ENCODE measurements at places on chromosomes 6 and 20. TPM values are rescaled to one million over a fixed set of nuclear protein-coding genes. Genes with fewer than 3 reads are reported as not detected.

CITED2 gene
- total RNA-seq: 132 TPM

GRCh38 chr20:1909097-1909496 is 13.9 kb downstream of the SIRPA start:
- DNase-seq: no peak

DNA sequence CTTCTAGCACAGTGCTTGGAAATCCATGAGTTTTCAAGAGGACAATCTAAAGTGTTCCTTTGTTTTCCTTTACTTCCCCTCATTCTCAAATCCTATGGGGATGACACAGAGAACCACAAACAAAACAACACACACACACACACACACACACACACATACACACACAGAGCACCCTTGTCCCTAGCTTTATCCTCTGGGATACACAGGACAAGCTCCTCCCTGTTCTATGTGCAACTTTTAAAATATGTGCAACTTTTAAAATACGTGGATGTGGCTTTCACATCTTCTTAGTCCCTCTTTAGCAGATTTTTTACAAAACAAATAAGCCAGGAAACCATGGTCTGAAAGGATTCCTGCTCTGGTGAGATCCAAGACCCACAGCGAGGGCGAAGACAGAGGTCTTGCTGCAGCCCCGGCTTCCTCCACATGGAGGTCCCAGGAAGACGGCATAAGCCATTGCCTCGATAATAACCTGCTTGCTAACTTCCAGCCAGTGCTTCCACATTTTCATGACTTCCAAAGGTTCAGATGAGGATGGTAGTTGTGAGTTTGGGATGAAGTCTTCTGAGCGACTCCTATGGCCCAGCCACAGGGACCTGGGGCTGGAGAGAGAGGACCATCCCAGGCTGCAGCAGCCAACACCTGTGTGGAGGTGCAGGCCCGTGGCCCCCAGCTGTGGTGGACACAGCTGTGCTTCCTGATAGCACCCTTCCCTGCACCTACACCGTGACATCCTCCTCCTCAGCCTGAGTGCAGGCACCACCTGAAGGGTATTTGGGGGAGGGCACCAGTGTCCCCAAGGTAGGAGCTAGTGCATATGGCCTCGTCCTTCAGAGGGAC is 62.8 kb upstream of the CD93 start:
- DNase-seq: peak; percentile 59

DNA sequence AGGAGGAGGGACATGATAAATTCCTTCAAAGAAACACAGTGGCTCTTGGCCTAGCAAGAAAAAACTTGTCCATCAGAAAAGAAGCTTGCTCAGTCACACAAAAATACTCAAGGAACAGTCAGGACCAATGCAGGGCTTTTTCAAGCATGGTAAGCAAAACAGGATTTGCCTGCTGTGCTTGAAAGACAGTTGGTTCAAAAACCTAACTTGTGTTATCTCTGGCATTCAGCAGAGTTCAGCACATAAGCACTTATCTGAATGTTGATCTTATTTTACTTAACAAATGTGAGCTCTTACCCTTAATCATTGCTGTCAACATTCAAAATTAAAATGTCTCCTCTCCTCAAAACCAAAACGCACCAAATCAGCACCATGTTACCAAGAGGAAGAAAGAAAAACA is 38.3 kb downstream of the ATG5 start:
- DNase-seq: no peak

DNA sequence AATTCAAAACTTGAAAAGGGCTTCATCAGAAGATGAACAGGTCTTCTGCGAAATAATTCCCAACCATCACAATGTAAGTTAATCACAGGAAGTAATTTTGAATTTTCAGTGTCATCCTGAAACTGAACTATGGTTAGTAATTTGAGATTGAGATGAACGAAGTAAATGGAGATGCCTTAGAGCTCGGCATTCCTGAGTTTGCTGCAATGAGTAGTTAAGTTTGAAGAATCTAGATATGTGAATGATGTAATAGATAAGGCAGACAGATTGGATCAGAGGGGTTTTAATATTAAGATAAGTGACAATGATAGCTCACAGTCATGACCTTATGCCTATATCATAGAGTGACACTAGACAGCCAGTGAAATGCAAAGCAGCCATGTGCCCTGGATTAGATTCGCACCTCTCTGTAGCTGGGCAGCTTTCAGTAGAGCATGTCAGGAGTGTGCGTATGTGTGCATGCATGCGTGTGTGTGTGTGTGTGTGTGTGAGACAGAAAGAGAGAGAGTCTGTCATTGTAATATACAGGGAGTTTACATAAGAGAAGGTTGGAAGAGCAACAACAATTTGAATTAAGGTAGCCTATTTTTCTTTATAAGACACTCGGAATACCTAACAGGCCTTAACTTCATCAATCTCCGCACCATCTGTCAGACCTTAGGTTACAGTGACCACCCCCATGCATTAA is 233.0 kb downstream of the GMPR start:
- no peak for DNase-seq

- DNase-seq: peak; percentile 58
Measured at GRCh38 chr20:32476684-32477593, 108.2 kb downstream of the NOL4L start.

GRCh38 chr6:12645941-12646340 is 70.6 kb upstream of the PHACTR1 start:
- no peak for DNase-seq

DNA sequence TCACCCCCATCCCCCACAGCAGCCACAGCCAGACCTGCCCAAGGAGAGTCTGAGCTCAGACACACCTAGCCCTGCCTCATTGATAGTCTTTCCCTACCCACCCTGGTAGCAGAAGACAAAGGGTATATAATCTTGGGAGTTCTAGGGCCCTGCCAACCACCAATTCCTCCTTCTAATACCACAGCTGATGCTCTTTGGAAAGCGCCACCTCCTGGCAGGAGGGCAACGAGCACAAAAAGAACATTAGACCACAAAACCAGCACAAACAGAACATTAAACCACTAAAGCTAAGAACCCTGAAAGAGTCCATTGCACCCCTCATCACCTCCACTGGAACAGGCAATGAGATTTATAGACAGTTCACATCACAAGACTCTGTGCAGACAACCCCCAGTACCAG is 195.8 kb upstream of the FUT9 start:
- peak; percentile 41 for DNase-seq
